ENCODE measurements at places on chromosomes 4 and X. TPM values are rescaled to one million over a fixed set of nuclear protein-coding genes. Genes with fewer than 3 reads are reported as not detected.

The DDIT4L gene
- 0.21 TPM for total RNA-seq

The PHKA1 gene
- total RNA-seq: 4.9 TPM

The BTC gene
- not detected for total RNA-seq

- no peak for DNase-seq
Observed at GRCh38 chr4:132384709-132385108, 764.4 kb upstream of the PCDH10 start.

- DNase-seq: no peak
Observed at GRCh38 chr4:113248320-113248719, 198.9 kb downstream of the ANK2 start.

- DNase-seq: no peak
Observed at GRCh38 chrX:115330498-115331168, 41.1 kb downstream of the LUZP4 start.

DNA sequence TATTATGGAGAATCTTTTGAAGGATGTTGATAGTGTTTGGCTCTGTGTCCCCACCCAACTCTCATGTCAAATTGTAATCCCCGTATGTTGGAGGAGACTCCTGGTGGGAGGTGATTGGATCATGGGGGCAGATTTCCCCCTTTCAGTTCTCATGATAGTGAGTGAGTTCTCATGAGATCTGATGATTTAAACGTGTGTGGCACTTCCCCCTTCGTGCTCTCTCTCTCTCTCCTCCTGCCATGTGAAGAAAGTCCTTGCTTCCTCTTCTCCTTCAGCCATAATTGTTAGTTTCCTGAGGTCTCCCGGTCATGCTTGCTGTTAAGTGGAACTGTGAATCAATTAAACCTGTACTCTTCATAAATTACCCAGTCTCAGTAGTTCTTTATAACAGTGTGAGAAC is 166.1 kb upstream of the NUDT6 start:
- no peak for DNase-seq

GRCh38 chr4:165537028-165537648 is 158.3 kb downstream of the CPE start:
- no peak for DNase-seq

GRCh38 chr4:170102426-170102825 is 12.7 kb upstream of the AADAT start:
- DNase-seq: no peak

DNA sequence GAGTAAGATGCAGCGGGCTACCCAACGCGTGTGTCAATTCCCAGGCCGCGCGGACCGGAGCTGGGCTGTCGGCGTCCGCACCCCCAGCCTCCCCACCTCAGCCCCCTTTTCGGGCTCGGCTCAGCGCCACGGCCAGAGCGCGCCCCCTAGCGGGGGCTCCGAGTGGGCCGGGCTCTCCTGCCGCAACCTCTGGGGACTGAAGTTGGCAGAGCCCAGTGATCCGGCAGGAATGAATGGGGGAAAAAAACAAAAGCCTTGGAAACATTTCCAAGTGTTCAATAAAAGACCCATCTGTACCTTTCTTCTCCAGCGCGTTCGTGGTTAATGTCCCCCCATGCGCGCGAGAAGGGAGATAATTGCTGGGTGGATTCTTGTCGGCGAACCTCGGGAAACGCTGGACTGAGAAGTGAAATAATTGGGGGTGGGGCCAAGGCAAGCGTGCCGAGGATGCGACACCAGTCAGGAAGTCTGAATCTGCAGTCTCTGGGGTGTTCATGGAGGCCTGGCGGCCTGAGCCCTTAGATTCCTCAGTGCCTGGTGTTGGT is 5.2 kb upstream of the ARX start:
- DNase-seq: peak; percentile 45

DNA sequence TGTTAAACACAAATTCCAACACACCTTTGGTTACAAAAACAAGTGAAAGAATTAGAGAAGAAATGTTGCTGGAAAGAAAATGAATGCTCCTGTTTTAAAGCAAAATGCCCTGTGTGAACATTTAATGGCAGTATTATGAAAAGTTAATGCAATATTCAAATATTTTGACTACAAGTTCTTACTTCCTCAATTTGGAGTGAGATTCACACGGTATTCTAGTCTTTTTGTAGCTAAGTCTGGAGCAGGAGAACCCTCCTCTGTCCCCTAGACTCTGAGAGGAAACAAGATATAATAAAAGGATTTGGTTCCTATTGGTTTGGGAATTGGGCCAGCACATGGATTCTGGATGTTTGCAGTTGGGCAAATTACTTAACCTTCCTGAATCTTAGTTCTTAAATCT is 12.7 kb downstream of the MAD2L1 start:
- no peak for DNase-seq

DNA sequence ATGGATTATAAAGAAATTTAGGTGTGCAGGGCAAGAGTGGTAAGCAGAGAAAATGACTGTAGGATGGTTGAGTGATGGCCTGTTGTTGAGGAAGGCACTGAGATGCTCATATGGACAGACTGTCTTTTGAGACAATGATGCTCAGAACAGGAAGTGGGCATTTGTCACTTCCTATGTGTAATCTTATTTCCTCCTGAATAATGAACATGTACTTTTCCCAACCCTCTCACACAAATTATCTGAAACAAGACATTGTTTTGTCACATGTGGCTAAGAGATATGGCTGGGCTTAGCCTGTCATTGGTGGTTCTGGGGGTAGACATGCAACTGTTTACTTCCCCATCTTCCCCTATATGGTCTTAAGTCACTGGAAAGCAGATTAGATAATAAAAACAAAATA is 240.5 kb downstream of the CFAP47 start:
- no peak for DNase-seq

DNA sequence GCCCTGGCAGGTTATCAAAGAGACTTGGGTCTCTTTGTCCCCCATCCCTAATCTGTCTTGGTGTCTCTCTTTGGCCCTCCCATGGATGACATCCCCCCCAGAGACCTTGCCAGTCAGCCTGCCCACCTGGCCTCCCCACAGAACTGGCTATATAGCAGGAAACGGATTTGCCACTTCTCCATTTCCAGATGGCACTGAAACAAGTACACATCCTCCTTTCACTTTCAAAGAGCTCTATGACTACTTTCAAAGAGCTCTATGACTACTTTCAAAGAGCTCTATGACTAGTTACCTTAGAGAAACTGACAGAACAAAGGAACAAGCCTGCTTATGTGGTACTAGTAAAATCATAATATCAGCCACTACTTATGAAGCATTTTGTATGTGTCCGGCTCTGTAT is 175.3 kb downstream of the MAML3 start:
- DNase-seq: no peak
